ENCODE measurements at places on chromosomes 11 and 22. TPM values are rescaled to one million over a fixed set of nuclear protein-coding genes. Genes with fewer than 3 reads are reported as not detected.

Gene PNPLA5
- not detected for total RNA-seq

DNA sequence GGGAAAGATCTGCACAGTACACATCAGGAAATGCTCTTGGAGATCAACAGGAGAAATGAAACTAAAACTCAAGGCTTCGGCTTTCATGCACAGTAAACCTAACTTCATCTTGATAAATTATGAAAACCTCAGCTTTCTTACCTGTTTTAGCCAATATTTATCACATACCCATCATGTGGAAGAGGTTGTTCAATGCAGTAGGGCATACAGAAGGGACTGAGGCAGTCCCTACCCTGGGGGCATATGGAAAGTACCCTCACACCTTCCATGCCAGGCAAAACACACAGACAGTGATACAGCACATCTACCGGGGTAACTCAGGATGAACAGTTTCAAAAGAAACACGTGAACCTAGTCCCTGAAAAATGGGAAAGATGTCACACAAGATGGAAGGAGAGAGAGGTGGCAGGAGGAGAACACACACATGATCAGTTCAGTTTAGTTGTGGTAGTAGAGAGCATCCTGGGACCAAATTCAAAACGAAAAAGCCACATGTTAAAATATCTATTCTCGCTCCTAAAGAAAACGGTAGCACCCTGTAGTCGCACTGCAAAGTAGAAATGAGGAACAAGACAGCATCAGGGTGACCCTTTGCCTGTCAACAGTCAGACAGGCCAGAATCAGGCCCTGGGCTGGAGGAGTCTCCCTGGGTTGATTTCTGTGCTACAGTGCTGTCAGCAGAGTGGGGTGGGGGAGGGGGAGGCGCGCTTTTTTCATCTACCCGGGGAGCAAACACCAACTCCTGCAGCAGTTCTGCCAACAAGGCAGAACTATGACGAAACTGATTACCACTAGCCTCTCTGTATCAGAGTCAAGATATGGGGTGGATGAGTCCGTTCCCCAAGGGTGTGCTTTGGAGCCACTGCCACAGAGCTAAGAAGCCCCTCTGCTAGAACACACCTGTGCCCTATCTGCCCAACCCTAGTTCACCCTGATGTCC, 1.3 kb downstream of the HIRA start:
- DNase-seq = peak; percentile 28
- peaks cover 7% of the 10 kb centered on the region for H3K4me1 ChIP-seq
- peak overlapping the region; percentile 92 for H3K4me3 ChIP-seq
- no peaks in the 10 kb centered on the region for H3K27me3 ChIP-seq
- peak overlapping the region; percentile 72 for H3K27ac ChIP-seq
- no peaks in the 10 kb centered on the region for H3K36me3 ChIP-seq

DNA sequence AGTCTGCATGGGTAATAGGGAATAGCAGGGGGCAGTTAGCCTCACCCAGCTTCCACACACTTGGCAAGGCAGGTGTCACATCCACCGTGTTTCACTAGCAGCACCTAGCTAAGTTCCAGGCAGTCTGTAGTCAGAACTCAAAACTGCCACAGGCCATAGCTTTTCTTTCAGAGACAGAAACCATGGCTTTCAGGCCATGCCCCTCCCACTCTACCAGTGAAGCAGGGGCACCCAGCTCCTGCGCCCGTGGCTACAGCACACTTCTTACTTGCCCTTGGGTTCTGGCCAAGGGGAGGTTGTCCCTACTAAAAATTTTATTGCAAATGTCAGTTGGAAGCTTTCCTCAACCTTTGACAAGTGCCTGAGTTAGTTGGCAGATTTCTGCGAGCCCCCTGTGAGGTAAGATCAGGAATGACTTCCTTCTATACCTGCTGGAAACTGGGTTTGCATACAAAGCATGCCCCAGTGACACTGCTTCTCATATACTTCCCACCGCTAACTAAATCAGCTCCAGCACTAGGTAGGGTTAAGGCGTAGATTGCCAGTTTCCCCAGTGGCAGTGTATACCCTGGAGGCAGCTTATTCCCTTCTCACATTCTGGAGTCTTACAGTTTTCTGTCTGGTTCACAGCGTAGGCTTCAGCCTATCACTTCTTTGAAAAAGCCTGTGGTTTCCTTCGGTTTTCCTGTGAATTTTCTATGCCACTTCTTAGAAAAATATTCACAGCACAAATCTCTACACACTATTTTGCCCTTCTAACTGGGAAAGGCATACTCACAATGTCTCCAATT, 139.0 kb upstream of the LUZP2 start:
- DNase-seq = no peak
- H3K4me3 ChIP-seq = no peak overlapping the region
- H3K27ac ChIP-seq = no peak overlapping the region
- H3K27me3 ChIP-seq = no peaks in the 10 kb centered on the region
- H3K36me3 ChIP-seq = no peaks in the 10 kb centered on the region
- no peaks in the 10 kb centered on the region for H3K4me1 ChIP-seq

GRCh38 chr22:24190596-24191208, 9.4 kb downstream of the SUSD2 start:
- H3K4me1 ChIP-seq = peaks cover 17% of the 10 kb centered on the region
- H3K27me3 ChIP-seq = no peaks in the 10 kb centered on the region
- no peak overlapping the region for H3K4me3 ChIP-seq
- H3K27ac ChIP-seq = peak overlapping the region; percentile 7

GRCh38 chr11:88355887-88356286, 18.4 kb upstream of the CTSC start:
- no peak overlapping the region for H3K27ac ChIP-seq
- H3K4me3 ChIP-seq = no peak overlapping the region
- H3K36me3 ChIP-seq = no peaks in the 10 kb centered on the region
- H3K4me1 ChIP-seq = no peaks in the 10 kb centered on the region
- no peaks in the 10 kb centered on the region for H3K27me3 ChIP-seq

GRCh38 chr11:105942921-105943320, 79.1 kb downstream of the MSANTD4 start:
- DNase-seq = no peak
- no peak overlapping the region for H3K27ac ChIP-seq
- H3K4me3 ChIP-seq = no peak overlapping the region
- no peaks in the 10 kb centered on the region for H3K4me1 ChIP-seq
- no peaks in the 10 kb centered on the region for H3K36me3 ChIP-seq

- H3K27me3 ChIP-seq = peaks cover 32% of the 10 kb centered on the region
- no peaks in the 10 kb centered on the region for H3K4me1 ChIP-seq
- H3K27ac ChIP-seq = no peak overlapping the region
- no peak overlapping the region for H3K4me3 ChIP-seq
- no peak for DNase-seq
Observed at GRCh38 chr22:27463121-27463660, 338.4 kb downstream of the MN1 start.

DNA sequence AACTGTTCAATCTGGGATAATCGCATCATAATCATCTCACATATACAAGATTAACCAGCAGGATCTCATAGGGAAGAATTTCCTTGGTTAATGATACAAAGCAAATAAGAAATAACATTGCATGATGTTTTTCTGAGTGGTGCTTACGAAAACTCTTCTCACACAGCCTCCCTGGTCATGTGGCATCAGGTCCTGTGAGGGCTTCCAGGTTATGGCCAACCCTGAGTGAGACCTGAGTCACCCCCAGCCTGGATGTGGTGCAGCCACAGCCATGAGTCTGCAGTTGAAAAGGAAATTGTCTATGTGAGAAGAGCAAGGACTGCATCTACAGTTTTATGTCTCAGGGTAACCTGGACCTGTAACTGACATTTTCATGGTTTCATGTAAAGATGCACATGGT, 90.5 kb upstream of the XKR3 start:
- H3K36me3 ChIP-seq = no peaks in the 10 kb centered on the region
- H3K4me3 ChIP-seq = no peak overlapping the region
- peaks cover 73% of the 10 kb centered on the region for H3K27me3 ChIP-seq
- no peak for DNase-seq
- H3K27ac ChIP-seq = no peak overlapping the region

DNA sequence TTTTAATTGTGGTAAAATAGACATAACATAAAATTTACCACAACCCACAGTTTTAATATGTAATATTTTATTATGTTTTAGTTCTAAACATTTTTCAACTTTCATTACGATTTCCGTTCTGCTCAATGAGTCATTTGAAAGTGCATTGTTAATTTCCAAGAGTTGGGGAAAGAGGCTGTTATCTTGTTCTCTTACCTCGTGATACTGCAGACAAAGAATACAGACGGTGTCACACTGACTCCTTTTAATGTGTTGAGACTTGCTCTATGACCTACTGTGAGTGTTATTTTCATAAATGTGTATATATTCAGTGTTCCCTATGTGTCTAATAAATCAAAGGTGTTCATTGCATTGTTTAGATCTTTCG, 10.8 kb upstream of the RAC2 start:
- no peak for DNase-seq
- H3K27ac ChIP-seq = no peak overlapping the region
- no peaks in the 10 kb centered on the region for H3K36me3 ChIP-seq

DNA sequence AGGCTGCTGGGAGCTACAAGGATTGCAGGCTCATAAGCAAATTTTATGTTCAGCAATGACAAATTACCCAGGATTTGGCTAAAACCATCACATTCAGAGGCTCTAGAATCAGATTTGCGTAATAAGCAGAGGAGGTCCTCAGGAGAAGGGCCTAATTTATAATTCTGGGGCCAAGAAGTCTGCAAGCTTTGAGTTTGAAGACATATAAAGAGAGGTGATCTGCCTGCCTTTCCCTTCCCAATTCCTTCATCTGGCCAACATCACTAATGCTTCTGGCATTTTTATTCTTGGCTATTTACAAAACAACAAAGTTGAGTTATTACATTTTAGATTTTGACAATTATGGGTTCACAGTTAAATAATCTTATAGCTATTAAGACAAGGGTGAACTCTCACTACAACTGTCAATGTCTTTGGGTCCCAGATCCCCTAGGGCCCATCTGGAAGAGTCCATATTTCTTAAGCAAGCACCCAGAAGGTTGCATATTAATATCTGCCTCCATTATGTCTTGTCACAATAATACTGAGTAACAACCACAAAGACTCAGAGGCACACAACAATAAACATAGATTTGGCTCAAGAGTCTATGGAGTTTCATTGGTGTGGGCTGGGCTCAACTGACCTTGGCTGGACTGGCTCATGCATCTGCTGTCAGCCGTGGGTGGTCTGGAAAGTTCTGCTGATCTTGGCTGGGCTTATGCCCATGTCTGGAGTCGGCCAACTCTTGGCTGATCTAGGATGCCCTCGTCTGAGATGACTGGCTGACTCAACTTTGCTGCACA, 67.2 kb upstream of the CD82 start:
- no peak for DNase-seq
- H3K27me3 ChIP-seq = no peaks in the 10 kb centered on the region
- no peaks in the 10 kb centered on the region for H3K4me1 ChIP-seq
- no peaks in the 10 kb centered on the region for H3K36me3 ChIP-seq

GRCh38 chr11:111733016-111733415, 33.2 kb downstream of the PPP2R1B start:
- peaks cover 95% of the 10 kb centered on the region for H3K4me1 ChIP-seq
- peak; percentile 53 for DNase-seq
- no peak overlapping the region for H3K4me3 ChIP-seq
- H3K36me3 ChIP-seq = no peaks in the 10 kb centered on the region

DNA sequence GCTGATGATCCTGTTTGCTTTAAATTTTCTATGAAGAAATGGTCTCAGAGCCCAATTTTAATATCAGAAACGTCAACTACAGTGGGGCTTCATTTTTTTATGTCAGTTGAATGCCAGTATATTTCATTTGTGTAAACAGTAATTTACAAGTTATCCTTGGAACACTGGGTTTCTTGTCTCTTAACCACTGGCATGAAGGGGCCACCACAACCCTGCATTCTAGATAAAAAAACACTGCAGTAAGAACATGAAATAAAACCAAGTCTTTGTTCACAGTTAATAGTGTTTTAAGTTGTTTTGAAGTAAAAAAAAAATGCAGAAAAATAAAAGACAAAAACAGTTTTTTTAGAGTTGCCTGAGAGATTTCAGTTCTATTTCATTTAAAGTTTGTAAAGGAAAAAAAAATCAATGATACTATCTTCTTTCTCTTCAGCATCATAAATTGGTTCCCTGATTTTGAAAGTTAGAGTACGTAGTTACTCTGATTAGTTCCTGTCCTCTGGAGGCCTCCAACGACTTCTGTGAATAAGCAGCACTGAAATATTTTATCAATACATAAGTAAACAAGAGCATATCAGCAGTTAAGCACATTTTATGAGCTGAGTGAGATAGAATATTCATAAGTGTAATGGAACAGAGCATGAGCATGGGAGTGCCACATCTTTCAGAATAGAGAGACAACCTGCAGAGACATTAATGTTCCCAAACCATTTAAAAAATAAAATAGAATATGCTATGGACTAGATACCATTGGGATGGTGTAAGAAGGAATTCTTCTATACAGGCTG, 7.8 kb upstream of the DDI1 start:
- no peaks in the 10 kb centered on the region for H3K4me1 ChIP-seq
- no peaks in the 10 kb centered on the region for H3K36me3 ChIP-seq
- no peaks in the 10 kb centered on the region for H3K27me3 ChIP-seq
- no peak overlapping the region for H3K4me3 ChIP-seq
- DNase-seq = no peak

DNA sequence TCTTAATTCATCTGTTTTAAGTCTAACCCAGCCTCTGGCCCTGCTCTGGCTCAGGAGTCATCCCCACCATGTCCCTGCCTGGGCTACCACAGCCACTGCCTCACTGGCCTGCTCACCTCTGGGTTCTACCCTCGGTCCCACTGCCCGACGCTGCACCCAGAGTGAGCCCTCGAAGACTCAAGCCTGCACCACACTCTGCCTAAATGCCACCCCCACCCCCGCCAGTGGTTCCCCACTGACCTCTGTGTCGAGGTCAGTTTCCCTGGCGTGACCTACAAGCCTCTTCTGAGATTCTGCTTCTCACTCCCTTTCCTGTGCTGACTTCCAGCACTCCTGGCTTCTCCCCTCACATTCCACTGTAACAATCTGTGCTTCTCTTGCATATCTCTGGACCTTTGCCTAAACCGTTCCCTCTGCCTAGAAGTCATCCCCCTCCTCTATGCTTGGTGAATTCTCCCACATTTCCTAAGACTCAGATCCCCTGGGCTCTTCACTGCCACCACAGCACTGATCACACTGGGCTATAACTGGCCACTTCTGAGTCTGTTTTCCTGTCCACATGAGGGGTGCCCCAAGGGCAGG, 12.5 kb upstream of the PDE2A start:
- H3K4me3 ChIP-seq = no peak overlapping the region
- no peaks in the 10 kb centered on the region for H3K27me3 ChIP-seq
- peaks cover 34% of the 10 kb centered on the region for H3K4me1 ChIP-seq
- peak overlapping the region; percentile 57 for H3K27ac ChIP-seq

DNA sequence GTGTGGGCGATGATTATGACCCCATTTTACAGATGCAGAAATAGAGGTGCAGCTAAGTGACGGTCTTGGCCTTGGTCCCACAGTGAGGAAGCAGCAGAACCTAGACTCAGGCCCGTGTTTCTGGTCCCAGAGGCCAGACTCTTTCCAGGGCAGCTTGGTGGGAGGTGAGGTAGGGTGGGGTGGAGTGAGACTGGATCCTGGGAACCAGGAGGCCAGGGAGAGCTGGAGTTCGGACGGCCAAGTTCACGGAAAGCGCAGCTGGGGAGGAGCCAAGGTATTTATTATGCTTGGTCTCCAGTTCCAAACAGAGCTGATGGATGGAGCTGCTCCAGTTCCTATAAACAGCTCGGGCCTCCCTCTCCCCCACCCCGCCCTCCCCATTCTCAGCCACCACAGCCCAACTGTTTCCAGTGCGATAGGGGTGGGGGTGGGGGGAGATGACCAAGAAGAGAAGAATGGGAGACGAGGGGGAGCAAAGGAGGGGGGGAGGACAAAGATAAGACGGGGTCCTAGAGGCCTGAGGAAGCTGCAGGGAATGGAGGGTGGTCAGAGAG, 16.2 kb downstream of the LRRC32 start:
- no peaks in the 10 kb centered on the region for H3K27me3 ChIP-seq
- no peak overlapping the region for H3K4me3 ChIP-seq
- H3K27ac ChIP-seq = peak overlapping the region; percentile 85
- H3K36me3 ChIP-seq = peaks cover 29% of the 10 kb centered on the region

Measured in heart right ventricle (tissue), 16 donors.